ENCODE measurements at places on chromosomes 3 and 15.
A peak's percentile ranks its signal among the peaks of the same experiment; 100 is the strongest.

DNA sequence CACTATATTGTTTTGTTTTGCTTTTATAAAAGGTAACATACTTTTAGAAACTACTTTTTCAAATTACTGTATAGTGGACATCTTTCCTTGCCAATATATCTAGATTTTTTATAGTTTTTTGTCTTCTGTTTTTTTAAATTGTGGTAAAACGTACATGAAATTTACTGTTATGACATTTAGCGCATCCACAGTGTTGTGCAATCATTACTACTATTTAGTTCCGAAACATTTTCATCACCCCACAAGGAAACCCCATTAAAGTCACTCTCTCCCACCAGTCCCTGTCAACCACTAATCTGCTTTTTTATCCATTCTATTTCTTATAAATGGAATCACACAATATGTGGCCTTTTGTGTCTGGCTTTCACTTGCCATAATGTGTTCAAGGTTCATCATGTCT is 54.8 kb downstream of the TMEM266 start:
- DNase-seq = no peak

DNA sequence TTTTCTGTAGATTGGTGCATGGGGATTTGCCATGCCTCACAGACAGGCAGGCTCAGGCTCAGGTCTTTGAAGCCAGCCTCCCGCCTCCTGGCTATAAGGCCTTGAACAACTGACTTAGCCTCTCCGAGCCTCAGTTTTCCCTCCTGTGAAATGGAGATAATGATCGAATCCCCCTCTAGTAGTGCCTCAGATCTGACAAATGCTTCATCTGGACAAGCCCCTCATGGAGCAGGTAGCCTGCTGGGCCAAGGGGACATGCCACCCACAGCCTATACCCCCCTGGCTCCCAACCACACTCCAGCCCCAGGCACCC is 68.1 kb upstream of the LCTL start:
- no peak for DNase-seq

DNA sequence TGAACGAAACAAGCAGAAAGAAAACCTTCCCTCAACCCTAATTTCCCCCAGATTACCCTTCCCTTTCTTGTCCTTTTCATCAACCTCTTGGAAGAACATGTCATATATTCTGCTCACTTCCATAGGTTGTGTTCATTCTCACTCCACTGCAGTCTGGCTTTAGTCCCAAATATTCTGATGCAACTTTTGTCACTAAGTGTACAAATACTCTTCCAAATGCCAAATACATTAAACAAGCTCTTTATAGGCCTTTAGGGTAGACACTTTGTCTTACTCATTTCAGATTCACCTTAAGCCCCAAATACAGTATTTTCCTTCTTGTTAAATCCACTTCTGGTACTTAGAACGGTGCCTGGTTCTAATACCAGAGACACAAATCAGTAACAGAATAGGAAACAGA is 406.5 kb upstream of the CDIN1 start:
- DNase-seq = no peak

- DNase-seq = peak; percentile 15
These were observed 23.5 kb upstream of the CA12 start for GRCh38 chr15:63405159-63405558.

DNA sequence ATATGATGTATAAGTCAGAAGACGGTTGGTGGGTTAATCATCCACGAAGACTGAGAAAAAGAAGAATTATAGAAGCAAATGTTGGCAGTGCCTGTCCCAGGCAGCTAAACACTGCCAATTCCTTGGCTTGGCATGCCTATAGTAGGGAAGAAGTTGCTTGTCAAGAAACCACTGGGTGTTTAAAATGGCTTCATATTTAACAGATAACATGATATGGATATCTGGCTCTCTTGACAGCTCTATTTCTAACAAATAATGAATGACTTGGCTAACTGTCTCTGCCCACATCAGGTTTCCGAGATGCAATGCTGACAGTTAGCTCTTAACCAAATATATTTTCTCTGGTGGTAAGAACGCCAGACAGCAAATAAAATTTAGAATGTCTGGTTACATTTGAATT is 341.7 kb upstream of the KCNMB2 start:
- DNase-seq = no peak

- DNase-seq = no peak
These were observed 35.0 kb downstream of the RIOX2 start for GRCh38 chr3:97937205-97937604.

DNA sequence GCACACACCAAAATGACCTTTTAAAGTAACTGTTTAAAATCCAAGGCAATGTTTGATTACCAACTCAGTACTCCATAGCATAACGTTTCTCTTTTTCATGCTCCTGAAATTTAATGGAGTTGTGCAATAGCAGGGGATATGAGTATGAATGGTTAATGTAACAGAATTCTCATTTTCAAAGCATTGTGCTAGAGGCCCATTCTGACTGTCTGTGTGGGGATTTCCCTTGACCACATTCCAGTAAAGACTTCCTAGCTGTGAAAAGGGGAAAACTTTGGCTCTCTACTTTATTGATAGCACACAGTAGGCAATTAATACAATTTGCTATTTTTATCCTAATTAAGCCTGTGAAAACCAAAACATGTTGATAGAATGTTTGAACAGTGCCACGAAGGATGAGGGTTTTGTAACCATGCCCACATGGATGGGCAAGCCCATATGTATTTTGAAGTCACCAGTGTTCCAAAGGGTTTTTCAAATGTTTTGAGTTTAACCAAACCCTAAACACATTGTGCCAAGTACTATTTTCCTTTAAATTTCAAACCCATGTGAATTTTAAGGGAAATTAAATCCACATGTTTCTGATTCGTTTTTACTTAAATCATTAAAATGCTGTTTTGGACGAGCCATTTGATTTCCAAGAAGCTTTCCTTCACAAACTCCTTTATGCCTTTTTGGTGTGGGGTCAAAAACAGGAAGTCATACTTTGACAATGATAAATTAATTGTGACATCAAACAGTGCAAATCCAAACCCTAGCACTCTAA is 261.2 kb downstream of the SHOX2 start:
- DNase-seq = no peak

DNA sequence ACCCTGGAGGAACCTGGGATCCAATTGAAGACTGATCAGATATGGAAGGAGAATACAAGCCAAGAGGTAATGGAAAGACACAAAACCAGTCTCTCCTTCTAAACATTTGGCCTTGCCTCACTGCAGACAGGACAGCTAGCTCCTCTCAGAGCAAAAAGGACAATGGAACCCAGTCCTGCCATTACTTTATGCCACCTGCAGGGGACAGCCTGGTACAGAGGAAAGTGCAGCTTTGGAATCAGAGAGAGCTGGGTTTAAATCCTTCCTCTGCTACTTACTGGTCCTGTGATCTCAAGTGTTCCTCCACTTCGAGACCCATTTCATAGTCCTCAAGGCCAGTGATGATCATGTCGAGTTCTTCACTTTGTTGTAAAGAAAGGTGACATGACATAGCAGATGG is 159.4 kb upstream of the SMAD3 start:
- no peak for DNase-seq

DNA sequence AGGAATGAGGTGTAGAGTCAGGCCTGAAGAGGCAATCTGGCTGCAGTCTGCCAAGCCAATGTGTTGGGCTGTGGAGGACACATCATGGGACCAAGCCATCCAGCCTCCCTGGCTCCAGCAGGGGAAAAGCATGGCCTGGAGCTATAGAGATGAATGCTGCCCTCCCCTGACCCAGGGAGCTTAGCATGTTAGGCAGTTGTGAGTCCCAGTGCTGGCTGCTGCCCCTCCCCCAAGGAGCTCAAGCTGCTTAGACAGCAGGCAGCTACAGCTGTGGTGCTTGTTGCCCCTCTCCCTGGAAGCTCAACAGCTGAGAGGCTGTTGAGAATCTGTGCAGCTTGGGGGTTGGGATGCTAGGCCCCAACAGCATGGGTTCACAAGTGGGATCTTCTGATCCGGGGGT is 85.6 kb upstream of the DNAJC19 start:
- peak; percentile 94 for DNase-seq

DNA sequence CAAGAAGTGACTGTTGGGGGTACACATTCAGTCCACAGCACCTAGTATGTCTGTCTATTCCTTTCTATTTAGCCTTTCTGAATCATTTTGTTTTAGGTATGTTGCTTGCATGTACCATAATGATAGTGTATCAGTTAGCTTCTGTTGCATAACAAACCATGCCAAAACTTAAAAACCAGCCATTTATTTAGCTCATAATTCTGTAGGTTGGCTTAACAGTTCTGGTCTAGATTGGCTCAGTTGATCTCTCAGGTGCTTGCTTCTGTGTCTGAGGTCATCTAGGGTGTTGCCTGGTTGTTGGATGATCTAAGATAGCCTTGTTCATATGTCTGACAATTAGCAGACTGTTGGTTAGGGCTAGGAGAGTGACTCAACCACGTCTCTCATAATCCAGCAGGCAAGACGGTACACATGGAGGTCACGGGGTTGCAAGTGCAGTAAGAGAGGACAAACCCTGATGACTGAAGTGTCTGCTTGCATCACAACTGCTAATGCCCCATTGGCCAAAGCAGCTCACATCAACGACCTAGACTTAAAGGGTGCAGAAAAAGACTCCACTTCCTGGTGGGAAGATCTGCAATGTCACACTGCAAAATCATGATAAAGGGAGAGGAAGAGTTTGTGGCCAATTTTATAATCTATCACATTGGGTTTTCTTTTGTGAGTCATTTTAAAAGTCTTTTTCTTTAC is 6.8 kb upstream of the PDCD6IP start:
- no peak for DNase-seq

- no peak for DNase-seq
These were observed 201.1 kb downstream of the ADAMTS17 start for GRCh38 chr15:100140527-100141308.

DNA sequence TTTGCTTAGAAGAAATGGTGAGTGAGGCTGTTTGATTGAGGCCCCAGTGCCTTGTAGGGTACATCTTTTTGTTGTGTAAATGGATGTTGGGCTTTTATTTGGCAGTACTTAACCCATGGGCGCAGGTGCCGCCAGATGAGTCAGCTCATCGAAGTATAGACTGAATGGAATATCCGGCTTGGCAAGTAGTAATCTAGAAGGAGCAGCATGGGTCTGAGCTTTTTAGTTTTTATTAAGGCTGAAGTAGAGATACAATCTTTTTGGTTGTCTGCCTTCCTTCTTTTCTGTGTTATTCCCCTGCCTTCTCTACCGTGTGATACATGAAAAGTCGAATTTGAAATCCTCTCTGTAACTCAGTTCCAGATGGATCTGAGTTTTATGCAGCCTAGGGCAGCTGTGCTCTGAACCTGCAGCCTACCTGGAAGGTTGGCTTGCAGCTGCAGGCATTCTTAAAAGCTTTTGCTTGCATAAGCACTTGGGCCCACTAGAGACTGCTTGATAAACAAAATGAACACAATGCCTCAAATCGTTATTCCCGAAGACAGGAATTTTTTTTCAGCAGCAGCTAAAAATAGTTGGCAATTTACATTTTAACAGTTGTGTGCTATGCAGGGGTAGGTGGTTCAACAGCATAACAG is 177.5 kb upstream of the CGNL1 start:
- DNase-seq = no peak

GRCh38 chr15:67042551-67043142 is 22.8 kb upstream of the SMAD3 start:
- DNase-seq = no peak

DNA sequence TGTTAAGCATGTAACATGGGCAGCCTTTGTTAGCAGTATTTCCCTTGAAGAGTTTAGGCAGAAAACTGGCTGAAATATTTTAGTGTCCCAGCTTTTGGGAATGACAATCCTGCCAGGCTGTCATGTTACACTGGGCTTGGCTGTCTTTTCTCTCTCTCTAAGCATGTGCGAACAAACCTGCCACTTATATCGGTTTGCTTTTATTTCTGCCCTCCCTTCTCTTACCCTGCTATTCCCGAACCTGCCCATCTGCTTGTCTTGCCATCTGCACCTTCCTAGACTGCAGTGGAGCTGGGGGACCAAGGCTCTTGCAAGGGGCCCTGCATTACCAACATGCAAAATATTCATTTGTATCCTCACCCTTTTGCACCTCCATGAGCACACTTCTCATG is 339.6 kb downstream of the EPHB1 start:
- peak; percentile 53 for DNase-seq

DNA sequence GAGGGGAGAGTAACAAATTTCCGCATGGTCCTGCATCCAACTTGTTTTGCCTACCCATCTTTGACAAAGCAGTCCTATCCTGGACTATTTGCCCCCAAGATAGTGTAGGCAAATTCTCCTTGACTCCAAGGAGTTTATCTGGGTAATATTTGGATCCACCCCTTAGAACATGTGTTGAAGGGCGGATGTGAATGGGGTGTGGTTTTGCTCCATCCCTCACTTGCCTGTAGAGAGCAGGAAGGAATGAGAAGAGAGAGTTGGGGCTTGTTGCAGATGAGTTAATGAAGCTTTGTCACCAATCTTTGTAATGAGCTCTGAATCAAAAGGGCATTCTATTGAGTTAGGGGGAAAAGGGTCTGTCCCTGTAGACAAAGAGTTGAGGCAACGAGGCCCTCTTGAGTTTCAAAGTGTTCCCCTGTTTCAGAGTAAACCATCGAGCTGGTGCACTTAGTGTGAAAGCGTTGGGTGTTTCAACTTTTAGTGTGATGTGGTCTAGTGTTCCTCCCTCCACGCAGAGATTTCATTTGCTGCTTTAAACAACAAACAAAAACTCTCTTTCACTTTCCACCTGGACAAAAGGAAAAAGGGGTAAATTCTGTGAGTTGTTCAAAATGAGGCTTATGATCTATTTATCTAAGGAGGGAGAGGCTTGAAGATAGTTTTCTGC is 42.2 kb upstream of the PPARG start:
- no peak for DNase-seq

DNA sequence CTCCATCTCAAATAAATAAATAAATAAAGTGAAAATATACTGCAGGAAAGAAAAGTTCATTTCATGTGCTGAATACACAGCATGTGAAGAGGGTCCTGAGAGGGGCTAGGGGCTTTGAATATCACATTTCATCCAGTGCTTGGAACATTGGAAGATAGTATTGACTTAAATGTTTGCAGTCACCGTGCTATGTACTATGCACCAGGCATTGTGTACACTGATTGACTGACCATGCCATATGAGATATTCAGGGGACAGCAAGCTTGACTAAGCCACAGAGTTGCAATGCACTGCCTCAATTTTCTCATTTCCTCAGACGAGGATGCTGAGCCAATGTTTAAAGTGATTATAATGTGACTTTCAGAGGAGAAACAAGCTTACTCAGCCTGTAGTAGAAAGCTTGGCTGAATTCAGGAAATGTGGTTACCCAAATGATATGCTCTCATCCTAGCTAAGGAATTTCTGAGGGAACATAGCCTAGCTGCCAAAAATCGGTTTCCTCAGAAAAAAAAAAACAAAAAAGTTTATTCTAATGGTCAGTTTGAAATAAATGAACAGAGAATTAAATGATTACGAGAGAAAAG is 557.9 kb downstream of the FGF12 start:
- no peak for DNase-seq

GRCh38 chr3:78174821-78175220 is 1134.9 kb downstream of the ROBO2 start:
- no peak for DNase-seq

GRCh38 chr3:127865941-127866340 is 43.6 kb upstream of the MGLL start:
- DNase-seq = peak; percentile 21
